ENCODE measurements at places on chromosomes 7 and 10. TPM values are rescaled to one million over a fixed set of nuclear protein-coding genes. Genes with fewer than 3 reads are reported as not detected.

DNA sequence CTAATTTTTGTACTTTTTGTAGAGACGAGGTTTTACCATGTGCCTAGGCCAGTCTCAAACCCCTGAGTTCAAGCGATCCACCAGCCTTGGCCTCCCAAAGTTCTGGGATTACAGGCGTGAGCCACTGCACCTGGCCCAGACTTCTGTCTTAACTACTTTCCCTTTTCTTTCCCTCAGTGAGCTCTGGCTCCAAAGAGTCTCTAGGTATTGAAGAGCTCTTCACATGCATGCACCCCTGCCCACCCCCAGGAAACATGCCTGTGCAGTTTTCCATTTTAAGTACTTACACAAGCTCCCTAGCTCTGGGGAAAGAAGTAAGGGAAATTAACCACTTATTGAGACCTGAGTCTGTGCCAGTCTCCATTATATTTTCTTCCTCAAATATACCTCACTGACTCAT is 2.0 kb downstream of the MYOZ1 start:
- no peak for DNase-seq

- no peak for DNase-seq
Measured at GRCh38 chr7:134548877-134549276, at the start of gene AKR1B15. Gene AKR1B15 (plus strand): TSS chr7:134549110. CDS start chr7:134564620, 15,510 bp downstream.

DNA sequence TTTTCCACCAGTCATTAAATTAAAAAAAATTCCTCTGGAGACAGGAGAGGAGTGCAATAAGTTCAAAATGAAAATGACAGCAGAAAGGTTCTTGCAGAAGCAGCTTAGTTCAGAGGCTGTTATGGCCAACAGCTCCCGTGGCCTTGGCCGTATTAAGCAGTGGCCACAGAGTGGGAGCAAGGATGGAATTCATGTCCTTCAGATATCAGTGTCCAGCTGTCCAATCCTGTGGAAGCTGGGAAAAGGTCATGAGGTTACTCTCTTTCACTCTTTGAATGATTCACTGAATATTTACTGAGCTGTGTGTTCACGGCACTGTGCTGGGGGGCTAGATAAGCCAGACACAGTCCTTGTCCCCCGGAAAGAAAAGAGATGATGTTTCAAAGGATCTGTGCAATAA is 231.8 kb downstream of the BMPER start:
- DNase-seq, result no peak

DNA sequence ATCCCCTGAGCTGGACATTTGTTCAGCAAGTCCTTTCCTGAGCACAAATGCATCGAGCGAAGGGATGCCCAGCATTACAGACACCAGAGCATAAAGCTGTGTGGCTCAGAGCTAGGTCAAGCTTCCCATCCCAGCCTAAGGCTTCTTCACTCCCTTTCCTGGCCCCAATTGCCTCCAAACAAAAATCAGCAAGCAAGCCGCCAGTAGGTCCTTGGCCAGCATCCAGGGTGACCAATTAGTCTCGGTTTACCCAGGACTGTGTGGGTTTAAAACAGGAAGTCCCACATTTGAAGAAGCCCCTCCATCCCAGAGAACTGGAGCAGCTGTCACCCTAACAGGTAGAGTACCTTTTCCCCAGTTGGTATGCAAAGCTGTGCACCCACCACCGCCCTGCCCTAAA is 51.2 kb downstream of the PRKAG2 start:
- DNase-seq, result no peak

GRCh38 chr10:13118784-13119410 is 18.9 kb downstream of the OPTN start:
- no peak for DNase-seq

DNA sequence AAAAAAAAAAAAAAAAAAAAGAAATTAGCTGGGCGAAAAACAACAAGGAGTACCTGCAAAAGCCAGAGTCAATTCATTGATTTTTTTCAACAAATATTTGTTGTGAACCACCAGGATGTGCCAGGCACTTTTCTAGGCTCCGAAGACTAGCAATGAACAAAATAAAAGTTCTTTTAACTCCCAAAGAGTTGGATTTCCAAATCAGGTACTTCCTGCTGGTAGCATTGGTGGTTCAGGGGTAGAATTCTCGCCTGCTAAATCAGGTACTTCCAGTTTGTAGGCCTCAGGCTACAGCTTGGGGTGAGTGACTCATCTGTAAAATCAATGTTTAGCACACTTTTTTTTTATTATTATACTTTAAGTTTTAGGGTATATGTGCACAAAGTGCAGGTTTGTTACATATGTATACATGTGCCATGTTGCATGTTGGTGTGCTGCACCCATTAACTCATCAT is 10.9 kb downstream of the PPA1 start:
- no peak for DNase-seq

- DNase-seq, result no peak
Measured at GRCh38 chr7:44955733-44956132, 23.1 kb downstream of the MYO1G start.

Gene SORCS1
- polyA plus RNA-seq, result 0.21 TPM

Gene ABHD11
- polyA plus RNA-seq, result 7.6 TPM

Gene ZYX
- 15.8 TPM for polyA plus RNA-seq

Gene TMEM229A
- polyA plus RNA-seq, result not detected

Gene C10orf67
- polyA plus RNA-seq, result not detected

Gene RELN
- 10.0 TPM for polyA plus RNA-seq

Gene CPN1
- 97.8 TPM for polyA plus RNA-seq
